IgD-negative memory B cell (primary cell): ENCODE measurements at places on chromosomes 3 and 15. TPM values are rescaled to one million over a fixed set of nuclear protein-coding genes. Genes with fewer than 3 reads are reported as not detected.

The ZNF385D gene
- 0.24 TPM for polyA plus RNA-seq

The FBXO22 gene
- polyA plus RNA-seq: 15.5 TPM

The SERINC4 gene
- polyA plus RNA-seq: 1.1 TPM

The CMTM8 gene
- 0.25 TPM for polyA plus RNA-seq

The RSRC1 gene
- 42.3 TPM for polyA plus RNA-seq

The MCF2L2 gene
- polyA plus RNA-seq: 0.15 TPM
